ENCODE measurements at places on chromosomes 4 and X.

GRCh38 chr4:70741867-70742658 lies 20.3 kb downstream of the RUFY3 start:
- DNase-seq, result no peak

- no peak for DNase-seq
These were observed 7.9 kb upstream of the AMBN start for GRCh38 chr4:70583952-70584834.

- no peak for DNase-seq
These were observed 111.6 kb upstream of the PRKG2 start for GRCh38 chr4:81326581-81326980.

DNA sequence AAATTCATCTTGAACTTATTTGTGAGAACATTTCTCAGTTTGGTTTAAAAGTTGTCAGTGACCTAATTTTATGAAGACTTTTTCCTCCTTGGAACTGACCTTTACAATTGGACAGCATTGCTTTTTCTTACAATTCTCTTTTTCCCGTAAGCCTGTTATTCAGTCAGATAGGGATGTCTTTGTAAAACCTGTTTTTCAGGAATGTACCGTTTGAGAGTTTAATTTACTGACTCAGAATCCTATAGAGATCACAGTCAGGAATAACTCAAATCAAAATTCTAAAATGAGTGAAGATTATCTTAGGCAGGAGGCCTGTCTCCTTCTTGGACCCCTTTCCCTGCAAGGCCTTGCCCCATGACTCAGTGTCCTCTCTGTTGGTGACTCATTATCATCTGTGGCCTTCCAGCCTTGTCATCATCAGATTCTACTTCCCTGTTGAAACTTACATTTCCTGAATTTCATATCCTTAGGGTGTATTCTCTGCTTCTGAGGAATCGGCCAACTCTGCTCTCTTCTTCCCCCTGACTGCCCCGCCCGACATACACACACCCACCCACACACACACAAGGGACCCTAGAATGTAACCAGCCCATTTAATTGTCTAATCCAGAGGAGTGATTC lies 99.8 kb downstream of the ARHGAP10 start:
- no peak for DNase-seq
